Spinal cord (tissue), 10 donors: ENCODE measurements at places on chromosomes 1 and 21.

DNA sequence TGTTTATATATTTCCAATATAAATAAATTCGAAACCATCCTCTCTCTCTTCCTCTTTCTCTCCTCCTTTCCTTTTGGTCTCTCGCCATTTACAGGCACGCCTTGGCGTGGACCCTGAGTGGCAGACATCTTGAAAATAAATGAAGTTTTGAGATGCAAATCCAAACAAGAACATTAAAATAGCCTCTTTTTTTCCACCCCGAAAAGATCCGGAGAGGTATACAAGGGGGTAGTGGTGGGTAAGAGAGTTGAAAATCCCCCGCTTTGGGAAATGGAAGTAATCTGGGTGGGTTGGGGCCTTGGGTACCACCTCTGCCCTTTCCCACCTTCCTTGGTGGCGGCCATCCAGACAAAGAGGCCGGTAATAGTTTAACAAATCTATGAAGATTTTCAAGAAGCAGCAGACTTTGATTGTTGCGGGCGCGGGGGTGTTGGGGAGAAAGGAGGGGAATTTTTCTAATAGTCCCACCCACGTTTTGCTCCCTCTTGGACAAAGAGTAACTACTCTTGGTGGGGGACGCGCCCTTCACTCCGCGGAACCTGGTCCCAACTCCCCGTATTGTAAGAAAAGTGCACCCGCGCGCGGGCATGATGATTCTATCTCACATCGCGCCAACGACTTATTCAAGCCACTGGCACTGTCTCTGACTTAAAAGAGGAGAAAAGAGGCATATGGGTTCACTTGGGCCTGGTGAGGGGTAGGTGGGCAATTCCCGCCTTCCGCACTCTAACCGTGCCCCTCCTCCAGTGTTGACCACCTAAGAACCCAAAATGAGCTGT lies 4.0 kb upstream of the FOXD3 start:
- no peak for DNase-seq

GRCh38 chr1:206912445-206913095 lies 9.2 kb downstream of the FCMR start:
- peak; percentile 52 for DNase-seq

DNA sequence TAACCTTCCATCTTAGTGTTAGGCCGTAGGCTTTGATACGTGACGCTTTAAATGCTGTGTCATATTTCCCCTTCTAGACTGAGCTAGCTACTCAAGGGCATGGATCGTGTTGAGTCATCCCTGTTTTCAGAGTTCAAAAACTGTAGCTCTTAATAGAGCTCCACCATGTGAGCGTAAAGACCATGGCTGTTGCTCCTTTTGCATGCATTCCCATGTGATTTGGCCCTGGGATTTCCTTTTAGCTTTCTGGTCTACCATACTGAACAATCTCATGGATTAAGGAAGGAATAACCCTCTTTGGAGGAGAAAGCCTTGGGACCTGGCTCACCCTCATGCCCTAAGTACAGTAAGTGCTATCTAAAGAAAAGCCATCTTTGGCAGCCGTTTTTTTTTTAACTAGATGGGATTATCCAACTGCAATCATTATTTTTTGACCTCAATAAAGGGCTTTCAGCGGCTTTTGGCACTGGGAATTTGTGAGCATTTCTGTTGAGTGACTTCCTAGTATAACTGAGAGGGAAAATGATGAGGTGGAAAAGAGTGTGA lies 76.6 kb downstream of the PLPP3 start:
- DNase-seq, result no peak

- DNase-seq, result no peak
Observed at GRCh38 chr1:111594306-111594693, 25.3 kb upstream of the RAP1A start.

DNA sequence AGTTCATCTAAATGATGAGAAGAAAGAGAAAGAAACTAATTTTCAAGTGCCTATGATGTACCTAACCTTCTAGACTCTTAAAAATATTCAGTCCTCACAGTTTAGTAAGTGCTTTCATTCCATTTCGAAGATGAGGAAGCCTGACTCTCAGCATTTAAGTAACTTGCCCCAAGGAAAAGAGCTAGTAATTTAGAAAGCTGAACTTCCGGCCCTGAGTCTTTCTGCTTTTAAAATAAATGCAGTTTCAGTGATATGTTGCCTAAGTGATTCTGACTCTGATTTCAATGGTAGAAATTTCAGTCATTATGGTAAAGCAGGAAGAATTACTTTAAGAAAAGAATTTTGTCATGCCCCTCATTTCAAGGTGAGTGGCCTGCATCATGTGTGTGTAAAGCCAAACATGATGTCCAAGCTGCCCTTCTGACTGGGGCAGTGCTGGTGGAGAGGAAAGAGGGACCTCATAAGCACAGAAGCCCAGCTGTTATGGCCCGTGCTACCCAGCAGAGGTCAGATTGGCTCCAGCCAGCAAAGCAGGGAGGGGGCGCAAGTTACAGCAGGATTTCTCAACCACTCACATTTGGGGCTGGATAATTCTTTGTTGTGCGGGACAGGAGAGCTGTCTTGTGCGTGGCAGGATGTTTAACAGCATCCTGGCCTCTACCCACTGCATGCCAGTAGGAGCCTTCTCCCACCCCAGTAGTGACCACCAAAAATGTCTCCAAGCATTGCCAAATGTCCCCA lies 10.7 kb downstream of the ATP1A4 start:
- peak; percentile 34 for DNase-seq

DNA sequence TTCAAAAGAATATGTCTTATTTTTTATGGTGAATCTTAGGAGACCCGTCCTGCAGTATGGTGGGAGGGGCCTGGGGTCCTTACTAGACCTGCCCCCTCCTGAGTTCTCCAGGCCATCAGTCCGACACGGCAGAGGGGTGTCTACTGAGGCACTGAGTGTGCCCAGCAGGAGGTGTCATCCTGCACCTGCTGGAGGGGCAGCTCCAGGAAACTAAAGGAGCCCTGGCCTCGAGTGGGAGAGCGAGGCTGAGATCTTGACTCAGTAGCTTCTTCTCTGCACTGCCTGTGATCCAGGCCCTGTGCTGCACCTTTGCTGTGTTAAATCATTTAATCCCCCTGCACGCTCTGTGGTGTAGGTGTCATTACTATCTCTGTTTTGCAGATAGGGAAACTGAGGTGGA lies 587.7 kb downstream of the PTPRU start:
- DNase-seq, result no peak

DNA sequence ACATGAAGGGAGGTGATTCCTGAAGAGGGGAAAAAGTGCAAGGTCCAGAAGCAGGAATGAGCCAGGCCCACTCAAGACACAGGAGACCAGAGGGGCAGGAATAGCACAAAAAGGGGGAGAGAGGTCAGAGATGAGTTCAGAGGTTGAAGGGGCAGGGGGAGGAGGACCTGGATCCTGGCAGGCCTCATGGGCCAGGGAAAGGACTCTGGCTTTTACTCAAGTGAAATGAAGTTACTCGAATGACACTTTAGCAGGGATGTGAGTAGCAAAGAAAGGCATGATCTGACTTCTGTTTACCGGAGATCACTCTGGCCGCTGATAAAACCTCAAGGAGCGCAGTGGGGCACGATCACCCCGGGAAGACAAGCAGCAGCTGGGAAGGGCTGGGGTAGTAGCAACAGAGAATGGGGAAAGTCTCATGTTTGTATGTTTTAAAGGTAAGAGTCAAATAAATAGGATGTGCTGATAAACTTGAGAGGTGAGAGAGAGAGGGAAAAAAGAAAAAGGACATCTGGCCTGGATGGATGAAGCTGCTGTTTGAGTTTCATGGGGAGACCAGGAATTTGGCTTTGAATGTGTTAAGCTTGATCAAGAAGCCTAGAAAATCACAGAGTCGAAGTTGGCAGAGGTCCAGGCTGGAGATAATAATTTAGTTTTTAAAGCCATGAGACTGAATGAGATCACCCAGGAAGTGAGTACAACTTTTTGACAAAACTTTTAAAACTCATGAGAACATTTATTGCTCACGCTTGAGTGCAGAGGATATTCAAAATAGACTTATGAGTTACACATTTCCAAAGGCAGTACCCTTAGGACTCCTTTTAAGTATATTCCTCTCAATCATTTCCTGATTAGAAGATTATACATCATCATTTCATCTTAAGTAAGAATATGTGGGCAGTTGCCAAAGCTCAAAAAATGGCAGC lies 156.0 kb downstream of the RERE start:
- DNase-seq, result no peak

GRCh38 chr1:224563666-224564065 lies 52.5 kb upstream of the CNIH3 start:
- no peak for DNase-seq

DNA sequence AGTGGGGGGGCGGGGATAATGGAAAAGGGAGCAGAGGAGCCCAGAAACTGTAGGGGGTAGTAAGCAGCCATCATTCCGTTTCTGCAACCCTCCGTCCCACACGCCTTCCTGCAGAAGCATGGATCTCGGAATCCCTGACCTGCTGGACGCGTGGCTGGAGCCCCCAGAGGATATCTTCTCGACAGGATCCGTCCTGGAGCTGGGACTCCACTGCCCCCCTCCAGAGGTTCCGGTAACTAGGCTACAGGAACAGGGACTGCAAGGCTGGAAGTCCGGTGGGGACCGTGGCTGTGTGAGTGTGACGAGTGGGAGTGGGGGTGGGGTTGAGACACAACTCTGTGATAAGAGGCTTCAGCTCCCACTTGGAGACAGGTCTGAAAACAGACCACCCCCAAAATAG lies 706 bp downstream of the CREB3L4 start:
- DNase-seq, result no peak

- DNase-seq, result no peak
Observed at GRCh38 chr1:115255154-115255553, 82.9 kb downstream of the NGF start.

DNA sequence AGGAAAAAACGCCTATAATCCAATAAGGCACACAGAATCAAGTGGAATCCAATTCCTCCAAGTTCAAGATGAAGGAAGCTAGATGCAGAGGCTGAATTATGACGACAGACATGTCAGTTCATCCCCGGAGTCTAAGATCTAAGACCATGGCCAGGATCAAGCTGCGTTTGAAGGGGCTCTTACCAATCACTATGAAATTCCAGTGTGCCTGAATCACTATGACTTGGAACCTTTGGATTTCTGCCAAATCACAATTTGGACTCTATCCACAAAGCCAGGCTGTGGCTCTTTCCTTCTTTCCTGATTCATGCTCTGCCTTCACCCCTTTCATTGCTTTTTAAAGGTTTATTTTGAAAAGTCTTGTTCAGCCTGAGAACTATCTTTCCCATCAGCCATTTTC lies 17.1 kb downstream of the OLIG2 start:
- no peak for DNase-seq

DNA sequence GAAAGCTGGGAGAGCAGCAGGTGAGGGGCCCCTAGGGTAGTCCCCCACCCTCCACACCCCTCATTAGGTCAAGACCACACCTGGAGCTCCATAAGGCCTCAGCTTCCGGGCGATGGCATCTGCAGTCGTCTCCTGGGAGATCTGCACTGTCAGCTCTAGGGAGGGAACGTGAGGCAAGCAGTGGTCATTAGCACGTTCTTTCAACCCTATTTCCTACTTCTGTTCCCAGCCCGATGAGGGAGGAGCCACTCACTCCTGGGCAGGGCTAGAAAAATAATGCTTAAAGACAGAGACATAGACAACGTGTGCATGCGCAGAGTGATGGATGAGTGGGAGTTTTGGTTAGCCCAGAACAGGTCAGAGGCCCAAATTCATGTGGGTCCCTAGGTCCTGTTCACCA lies 9.7 kb downstream of the KDF1 start:
- no peak for DNase-seq

- no peak for DNase-seq
Observed at GRCh38 chr1:23664837-23665795, 26.5 kb upstream of the RPL11 start.

DNA sequence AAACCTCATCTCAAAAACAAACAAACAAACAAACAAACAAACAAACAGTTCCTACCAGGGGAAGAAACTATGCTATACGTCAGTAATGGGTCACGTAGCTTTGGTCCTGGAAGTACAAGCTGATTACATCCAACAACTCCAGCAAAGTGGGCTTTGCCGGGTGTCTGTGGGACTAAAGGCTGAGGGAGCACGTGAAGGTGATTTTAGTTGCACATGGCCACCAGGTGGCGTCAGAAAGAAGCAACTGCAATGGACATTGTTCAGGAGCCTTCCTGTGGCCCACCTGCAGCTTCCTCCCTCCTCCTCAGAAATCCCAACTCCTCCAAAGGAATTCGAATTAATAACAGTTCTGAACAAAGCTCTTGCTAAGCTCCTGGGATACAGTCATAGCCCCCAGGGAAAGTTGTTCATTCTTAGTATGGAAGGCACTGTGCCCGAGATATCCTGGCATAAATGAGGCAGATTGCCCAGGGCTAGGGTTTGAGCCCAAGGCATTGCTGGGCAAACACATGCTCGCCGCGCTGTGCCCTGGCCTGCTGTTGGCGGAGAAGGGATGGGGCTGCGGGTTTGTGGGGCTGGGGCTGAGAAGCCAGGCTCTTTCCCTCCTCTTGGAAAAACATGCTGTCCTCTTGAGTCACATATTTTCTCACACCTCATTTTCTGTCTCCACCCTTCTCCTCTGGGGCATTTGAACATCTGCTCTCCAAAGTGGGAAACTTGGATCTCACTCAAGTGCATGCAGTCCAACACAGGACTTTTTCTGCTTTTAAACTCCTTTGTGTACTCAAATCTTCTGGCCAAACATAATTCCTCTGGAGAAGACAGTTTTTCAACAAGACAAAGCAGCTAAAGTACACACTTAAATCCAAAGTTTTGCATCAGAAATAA lies 28.6 kb downstream of the AKNAD1 start:
- DNase-seq, result peak; percentile 94

DNA sequence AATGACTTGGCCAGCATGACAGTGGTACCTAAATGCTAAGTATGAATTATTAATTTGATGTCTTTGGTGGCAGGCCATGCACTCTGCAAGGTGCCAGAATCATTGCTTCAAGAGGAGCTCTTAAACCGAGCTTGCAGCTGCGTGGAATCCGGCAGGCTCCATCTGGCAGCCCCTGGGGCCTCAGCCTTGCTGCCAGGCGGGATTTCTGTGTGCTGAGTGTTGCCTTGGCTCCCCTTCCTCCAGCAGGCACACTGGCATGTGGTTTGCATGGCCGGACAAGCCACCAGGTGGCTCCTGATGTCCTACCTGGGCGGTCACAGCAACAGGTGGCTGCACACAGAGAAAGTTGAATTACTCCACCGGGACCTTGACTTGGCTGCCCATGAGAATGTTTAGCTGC lies 155.4 kb downstream of the URB2 start:
- no peak for DNase-seq
